ENCODE measurements at places on chromosomes 2 and 18. TPM values are rescaled to one million over a fixed set of nuclear protein-coding genes. Genes with fewer than 3 reads are reported as not detected.

GRCh38 chr2:230642966-230643365 lies 69.7 kb upstream of the CAB39 start:
- DNase-seq: no peak

Gene SLC5A7
- total RNA-seq: 0.10 TPM

DNA sequence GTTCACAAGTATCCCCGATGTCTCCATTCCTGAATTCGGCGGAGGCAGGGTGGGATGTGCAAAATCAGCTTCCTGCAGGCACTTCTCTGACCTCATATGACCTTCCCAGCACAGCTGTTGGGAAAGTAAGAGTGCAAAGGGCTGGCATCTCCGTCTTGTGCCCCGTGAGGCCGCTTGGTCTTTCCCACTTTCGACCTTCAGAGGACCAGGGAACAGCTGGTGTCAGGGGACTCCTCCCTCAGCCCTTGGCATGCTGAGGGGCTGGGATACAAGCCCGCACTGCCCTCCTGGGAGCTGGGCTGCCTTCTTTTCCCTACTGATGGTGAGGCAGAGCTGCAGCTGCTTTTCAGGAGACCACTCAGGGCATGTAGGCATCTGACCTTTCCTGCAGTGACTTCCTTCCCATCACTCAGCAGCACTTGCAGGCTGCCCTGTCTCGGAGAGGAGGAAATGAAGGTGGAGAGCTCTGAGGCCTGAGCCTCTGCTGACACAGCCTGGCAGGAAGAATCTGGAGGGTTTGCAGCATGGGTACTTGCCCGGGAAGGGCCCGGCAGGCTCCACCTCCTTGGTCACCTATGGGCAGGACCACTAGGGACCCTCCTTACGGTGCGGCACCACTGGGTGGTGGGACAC lies 277.2 kb upstream of the HS6ST1 start:
- no peak for DNase-seq

GRCh38 chr2:24182507-24182906 lies 7.7 kb downstream of the FAM228A start:
- no peak for DNase-seq

Gene TCF7L1
- total RNA-seq: 6.9 TPM

DNA sequence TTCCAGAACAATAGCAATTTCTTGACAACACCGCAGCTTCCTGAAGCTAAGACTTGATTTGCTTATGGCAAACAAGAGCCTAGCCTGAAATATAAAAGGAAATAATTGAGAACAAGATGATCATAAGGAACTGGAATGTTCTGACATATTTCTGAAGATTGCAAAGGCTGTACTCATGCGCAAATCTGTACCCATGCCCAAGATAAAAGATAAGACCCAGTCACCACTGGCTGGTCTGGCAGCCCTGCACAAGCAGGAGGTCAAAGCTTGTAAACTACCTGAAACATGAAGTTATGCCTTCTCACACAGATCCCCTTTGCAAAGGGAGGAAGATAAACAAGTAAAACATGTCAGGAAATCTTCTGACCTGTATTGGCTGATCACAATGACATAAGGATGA lies 160.8 kb upstream of the GYPC start:
- DNase-seq: no peak
